ENCODE measurements at places on chromosomes 5 and 9.

GRCh38 chr5:146111409-146111808 lies 6.0 kb upstream of the PLAC8L1 start:
- DNase-seq: no peak

GRCh38 chr9:33331377-33331891 lies 41.1 kb downstream of the NFX1 start:
- DNase-seq: no peak

- DNase-seq: no peak
These were observed 2031.2 kb upstream of the CDH6 start for GRCh38 chr5:29162297-29162696.

DNA sequence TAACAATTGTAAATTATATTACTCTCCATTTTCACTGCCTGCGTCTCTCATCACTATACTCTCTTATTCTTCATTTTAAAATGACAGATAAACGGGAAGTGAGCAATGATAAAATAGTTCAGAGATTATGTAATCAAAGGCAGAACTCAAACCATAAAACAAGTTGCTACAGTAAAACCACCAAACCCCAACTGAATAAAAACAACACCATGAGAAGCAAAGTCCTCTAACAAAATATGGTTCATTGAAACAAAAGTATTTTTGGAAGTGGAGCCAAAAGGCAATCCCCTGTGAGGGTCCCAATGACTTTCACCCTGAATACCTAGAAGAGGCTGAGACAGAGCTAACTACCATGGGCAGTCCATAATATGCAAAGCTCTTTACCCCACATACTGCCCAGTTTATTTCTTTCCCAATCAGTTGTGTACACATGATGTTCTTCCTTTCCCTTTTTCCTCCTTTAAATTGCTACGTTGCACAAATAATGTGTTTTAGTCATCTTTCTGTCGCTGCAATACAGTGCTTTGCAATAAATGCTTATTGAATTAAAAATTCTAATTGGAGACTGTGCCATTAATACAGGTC lies 64.0 kb upstream of the PTGER4 start:
- no peak for DNase-seq

DNA sequence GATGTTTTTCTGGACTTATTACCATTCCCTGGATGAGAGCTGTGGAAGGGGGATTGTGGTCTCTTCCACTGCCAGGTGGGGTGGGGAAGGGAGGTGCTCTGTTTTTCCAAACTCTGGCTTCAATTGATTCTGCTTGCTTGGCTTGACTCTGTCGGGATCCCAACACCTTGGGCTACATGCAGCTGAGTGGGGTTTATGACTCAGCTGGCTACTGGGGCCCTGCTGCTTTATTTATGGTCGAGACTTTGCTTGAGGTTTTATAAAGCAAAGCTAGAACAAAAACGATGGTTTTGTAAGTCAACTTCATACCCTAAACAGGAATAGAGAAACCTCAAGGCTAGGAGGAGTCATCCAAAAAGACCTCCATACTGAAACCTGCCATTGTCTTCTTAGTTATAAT lies 76.3 kb downstream of the AOPEP start:
- DNase-seq: no peak

DNA sequence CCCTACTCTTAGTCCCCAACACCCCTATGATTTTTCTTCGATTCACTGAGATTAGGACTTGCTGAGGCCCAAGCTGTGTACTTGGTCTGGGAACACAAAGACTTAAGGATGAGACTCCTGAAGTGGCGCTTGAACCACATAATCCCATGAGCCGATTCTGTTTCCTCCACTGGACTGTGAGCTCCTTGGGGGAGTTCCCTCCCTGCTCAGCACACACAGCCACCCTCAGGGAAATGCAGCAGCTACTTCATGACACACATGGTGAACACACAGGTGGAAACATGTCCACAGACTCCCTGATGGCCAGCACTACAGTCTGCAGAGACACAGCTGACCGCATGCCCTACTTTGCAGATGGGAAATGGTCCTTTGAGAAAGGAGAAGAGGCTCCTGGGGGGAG lies 101.1 kb downstream of the C5orf15 start:
- no peak for DNase-seq

GRCh38 chr5:55851675-55851979 lies 470 bp downstream of the IL31RA start:
- DNase-seq: no peak

GRCh38 chr9:137379761-137380161 lies 43.2 kb downstream of the EXD3 start:
- DNase-seq: no peak

DNA sequence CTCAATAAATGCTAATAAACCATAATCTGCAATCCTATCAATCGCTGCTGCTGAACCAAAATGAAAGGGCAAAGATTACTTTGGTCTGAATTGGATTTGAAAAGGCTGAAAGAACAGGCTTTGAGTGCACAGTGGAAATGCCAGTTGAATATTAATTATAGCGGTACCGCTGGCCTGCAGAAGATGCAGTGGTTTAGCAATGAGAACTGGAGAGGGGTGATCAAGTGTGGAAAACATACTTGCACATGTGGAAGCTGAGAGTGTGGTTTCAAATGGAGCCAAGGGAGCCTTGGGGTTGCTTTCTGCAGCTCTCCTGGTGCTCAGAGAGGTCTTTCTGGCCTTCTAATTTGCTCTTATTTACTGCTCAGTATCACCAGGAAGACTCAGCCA lies 133.9 kb downstream of the PTTG1 start:
- no peak for DNase-seq

- DNase-seq: no peak
These were observed 147.9 kb downstream of the MACROH2A1 start for GRCh38 chr5:135251093-135251492.

- DNase-seq: no peak
These were observed 166.6 kb upstream of the HMHB1 start for GRCh38 chr5:143645356-143645755.

DNA sequence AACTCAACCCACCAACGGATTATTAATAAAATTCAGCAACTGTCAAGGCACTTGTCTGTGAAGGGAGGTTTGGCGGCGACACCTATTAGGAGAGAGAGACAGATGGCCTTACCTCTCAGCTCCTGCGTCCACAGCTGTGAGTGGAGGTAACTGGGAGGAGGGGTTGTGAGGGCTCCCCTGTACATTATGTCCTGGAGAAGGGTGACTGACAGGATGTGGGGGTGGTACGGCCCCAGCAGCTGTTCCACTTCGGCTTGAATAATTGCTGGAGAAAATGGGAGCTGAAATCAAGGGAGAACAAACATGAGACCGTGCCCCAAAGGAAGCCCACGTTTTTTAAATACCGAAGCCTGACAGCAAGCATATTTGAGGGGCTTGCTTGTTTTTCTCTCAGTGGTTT lies 353.5 kb upstream of the RFX3 start:
- no peak for DNase-seq

GRCh38 chr9:100011062-100011681 lies 87.6 kb downstream of the ERP44 start:
- peak; percentile 58 for DNase-seq

DNA sequence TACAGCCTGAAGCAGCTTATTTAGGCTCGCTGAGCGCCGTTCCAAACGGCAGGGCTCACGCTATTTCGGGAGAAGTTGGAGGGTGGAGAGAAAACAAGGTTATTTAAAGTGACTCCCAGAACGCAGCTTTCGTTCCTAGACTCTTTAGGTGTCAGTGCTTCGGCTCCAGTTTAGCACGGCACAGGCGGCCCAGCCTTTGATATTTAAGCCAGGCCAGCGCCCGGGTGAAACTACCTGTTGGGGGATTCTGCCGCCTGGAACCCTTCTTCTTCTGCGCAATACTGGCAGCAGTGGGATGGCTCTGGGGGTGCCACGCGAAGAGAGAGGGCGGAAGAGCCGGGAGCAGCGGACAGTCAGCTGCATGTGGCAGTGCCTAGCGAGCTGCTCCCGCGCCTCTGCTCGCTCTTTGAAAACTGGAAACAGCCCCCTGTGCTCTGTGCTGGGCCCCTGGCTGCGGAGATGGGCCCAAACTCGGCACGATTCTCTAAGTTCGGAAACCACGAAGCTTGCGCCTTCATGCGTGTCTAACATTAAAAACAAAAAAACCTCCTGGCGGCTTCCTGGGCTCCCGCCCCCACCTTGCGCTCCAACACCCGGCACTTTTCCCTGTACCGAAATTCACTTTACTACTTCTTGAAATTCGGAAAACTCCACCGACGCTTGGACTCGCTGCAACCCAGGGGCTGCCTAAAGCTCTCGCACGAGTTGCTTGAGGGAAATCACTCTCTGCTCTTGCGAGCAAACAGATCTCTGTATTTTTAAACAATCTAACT lies 34.6 kb upstream of the NFIB start:
- peak; percentile 26 for DNase-seq

- DNase-seq: no peak
These were observed 383.3 kb downstream of the YTHDC2 start for GRCh38 chr5:113896789-113897188.

DNA sequence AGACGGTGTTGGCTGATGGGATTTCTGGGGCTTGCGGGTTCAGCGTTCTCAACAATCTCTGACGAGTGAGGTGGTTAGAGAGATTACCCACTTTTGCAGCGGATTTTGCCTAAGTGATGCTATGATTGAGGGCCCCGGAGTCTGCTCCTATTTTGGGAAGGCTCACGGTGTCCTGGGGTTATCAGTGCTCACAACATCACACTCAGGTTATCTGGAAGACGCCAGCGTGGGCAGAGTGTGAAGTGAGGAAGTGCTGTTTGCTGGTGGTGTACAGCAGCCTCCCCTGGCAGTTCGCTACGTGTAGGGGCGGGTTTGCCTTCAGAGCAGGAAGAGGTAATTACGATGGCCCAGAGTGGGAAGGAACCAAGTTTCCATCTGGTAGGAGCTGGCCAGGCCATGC lies 341.2 kb upstream of the IRX2 start:
- no peak for DNase-seq

DNA sequence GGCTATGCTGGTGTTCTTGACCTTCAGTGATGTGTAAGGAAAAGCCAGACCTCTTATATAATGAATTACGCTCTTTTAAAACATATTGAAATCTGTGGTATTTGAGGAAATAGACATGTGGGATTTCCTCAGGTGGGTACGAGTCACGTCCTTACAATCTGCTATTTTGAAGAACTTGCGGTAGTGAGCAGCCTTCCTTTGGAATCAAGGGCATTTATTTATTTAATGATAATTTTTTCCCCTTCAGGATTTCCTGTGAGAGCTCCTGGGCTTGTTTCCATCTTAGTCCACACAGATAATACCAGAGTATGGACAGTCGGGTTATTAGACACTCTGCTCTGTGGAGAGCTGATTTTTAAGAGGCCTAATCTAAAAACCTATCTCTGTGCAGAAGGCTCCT lies 167.9 kb downstream of the ARHGEF28 start:
- DNase-seq: no peak

- DNase-seq: peak; percentile 71
These were observed 10.8 kb downstream of the TSPAN17 start for GRCh38 chr5:176658007-176658599.

GRCh38 chr9:101536938-101537337 lies 3.3 kb downstream of the RNF20 start:
- peak; percentile 25 for DNase-seq

GRCh38 chr5:116532762-116533525 lies 41.7 kb downstream of the SEMA6A start:
- DNase-seq: peak; percentile 83

DNA sequence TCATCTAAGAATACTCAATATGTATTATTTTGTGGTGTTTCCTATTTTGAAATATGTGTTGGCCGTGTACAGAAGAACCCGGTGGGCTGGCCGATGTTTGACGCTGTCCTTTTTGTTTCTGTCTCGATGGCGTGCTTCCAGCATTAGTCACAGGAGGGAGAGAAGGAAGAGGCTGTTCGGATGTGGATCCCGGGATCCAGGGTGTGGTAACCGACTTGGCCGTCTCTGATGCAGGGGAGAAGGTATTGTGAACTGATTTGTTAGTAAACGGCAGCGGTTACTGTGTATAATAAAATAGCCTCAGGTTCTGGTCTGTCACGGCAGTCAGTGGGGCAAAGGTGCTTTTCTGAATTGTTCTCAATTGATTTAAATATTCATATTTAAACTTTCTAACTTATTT lies 275.0 kb downstream of the ARHGEF28 start:
- peak; percentile 78 for DNase-seq

- DNase-seq: no peak
These were observed 1.0 kb downstream of the NREP start for GRCh38 chr5:111755942-111756381.

GRCh38 chr9:30932226-30932625 lies 1452.2 kb upstream of the ACO1 start:
- DNase-seq: peak; percentile 70

GRCh38 chr5:31244921-31245320 lies 51.4 kb downstream of the CDH6 start:
- no peak for DNase-seq

GRCh38 chr9:80074439-80074838 lies 502.7 kb downstream of the TLE4 start:
- no peak for DNase-seq

- DNase-seq: no peak
These were observed 241.2 kb downstream of the TRIM32 start for GRCh38 chr9:116928289-116928688.

GRCh38 chr5:50745221-50745910 lies 78.9 kb downstream of the PARP8 start:
- DNase-seq: peak; percentile 11

DNA sequence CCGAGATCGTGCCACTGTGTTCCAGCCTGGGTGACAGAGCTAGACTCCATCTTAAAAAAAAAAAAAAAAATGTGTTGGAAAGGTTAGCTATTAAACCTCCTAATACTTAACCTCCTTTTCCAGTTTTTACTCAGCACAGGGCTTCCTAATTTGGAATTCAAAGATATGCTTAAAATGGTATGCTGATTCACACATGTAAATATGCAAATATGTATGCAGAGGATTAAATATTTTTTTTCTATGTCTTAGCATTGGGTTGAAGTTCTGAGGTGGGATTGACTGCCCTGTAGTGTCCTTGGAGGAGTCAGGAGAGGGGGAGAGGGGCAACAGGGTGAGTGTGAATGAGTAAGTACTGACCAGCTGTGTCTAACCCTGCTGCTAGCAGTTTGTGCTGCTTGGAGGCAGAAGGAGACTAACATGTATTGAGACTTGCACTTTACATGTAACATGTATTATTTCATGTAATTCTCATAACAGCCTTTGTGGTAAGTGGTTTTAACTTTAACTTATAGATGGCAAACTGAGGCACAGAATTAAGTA lies 63.2 kb downstream of the SLC44A1 start:
- DNase-seq: no peak

- DNase-seq: no peak
These were observed 320.9 kb downstream of the CDK5RAP2 start for GRCh38 chr9:120259100-120259499.

DNA sequence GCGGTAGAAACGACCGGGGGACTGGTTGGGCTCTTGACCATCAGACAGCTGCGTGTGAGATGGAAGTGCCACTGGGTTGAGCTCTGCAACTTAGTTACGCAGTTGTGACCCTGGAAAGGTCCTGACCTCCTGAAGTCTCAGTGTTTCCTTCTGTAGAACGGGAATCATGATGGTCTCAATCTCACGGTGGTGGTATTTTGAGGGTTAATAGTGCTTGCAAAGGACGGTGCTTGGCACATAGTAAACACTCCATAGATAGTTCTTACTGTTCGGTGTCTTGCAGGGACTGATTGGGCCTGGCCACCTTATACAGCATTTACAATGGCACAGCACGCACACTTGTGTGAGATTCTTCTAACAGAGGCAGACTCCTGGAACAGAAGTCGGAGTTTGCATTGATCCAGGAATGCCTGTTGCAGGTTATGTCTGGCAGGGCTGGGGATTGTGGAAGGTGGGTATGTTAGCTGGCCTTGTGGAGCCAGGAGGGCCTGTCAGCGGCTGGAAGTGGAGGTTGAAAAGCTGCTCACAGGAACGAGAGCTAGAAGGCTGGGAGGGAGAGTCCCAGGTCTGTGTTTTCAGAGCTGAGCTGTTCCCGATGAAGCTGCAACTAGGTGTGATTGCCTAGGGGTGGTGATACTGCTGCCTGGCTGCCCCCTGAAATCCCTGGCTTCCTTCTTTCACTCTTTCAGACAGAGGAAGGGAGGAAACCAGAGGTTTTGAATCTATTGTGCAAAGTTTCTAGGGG lies 962 bp upstream of the TXN start:
- no peak for DNase-seq
